ENCODE measurements at places on chromosomes 2 and 18.

DNA sequence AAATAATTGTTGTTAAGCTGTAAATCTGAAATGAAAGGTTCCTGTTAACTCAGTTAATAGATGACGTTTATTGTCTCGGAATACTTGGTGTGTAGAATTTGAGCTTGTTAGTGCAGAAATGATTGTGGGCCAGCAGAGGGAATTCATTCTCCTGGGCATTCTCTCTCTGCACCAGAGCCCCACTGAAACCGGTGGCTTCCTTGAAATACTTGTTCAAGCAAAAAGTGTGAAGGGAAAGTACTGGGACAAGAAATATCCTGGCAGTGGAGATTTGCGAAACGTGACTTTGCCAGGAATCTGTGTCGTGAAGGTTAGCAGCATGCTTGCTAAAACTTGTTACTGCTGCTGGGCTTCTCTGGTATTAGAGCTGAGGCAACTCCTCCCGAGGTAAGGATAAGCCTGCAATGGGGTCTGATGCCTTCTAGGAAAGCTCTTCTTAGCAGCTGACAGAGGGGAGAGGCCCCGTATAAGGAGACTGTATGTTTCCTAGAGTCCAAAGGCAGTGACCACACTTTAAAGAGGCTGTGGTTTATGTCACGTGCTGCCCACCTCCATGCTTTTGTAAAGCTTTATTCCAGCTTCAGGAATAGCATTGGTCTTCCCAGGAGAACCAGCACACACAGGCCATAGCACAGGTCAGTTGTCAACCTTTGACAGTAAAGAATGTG lies 2.0 kb downstream of the ITGA6 start:
- DNase-seq: no peak

GRCh38 chr2:228474466-228474865 lies 293.0 kb upstream of the SPHKAP start:
- DNase-seq: no peak

- DNase-seq: no peak
Observed at GRCh38 chr18:3354506-3354905, 92.6 kb downstream of the MYL12B start.

DNA sequence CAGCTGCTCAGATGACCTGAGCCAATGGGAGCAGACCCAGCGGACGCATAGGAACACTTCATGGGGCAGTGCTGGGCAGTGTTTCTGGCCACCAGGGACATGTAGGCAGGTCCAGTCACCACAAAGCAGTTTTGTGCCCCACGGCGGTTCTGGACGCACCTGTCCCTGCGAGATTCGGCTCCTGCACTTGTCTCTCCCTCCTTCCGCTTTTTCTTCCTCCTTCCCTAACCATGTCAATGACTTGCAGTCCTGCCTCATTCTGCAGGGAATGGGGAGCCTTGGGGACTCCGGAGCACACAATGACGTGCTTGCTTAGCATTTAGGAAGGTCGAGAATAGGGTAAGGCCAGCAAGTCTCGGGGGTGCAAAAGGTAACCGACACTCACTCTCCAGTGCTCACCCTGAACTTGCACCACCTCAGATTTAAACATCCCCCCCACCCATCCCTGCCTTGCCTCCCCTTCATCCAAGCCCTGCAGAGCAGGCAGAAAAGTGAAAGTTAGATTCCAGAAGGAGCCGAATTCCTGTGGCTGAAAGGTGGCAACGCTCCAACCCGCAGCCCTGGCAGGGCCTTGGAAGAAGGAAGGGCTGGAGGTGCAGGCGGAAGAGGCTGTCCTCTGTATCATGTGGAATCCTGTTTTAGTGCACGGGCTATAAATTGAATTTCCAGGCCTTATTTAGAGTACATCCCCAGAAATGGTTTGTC lies 40.5 kb upstream of the ATG16L1 start:
- no peak for DNase-seq

GRCh38 chr2:101162561-101163330 lies 11.6 kb upstream of the TBC1D8 start:
- no peak for DNase-seq

GRCh38 chr18:23587220-23587642 lies 925 bp upstream of the NPC1 start:
- DNase-seq: no peak

DNA sequence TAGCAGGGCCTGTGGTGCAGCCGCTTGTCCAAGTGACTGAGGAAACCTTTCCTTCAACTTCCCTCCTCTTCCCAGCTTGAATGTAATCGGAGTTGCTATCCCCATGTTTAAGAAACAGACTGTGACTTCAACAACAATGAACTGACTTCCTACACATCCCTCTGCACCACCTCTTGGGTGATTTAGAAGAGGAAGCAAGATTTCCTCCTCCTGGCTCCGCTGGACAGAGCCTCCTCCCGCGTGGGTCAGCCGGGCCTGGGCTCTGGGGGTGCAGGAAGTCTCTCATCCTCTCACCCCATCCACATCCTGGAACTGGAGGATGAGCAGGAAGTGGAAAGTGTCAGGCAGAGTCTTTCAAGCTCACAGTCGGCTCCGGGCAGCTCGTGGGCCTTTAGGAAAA lies 84.3 kb downstream of the GATA6 start:
- no peak for DNase-seq

- no peak for DNase-seq
Observed at GRCh38 chr2:73892631-73893329, at the start of gene ACTG2. Gene ACTG2 (plus strand): TSS chr2:73893008. CDS start chr2:73901312, 8,304 bp downstream.
